ENCODE measurements at places on chromosomes 3 and 15. TPM values are rescaled to one million over a fixed set of nuclear protein-coding genes. Genes with fewer than 3 reads are reported as not detected.

XCR1 gene
- total RNA-seq: not detected

DNA sequence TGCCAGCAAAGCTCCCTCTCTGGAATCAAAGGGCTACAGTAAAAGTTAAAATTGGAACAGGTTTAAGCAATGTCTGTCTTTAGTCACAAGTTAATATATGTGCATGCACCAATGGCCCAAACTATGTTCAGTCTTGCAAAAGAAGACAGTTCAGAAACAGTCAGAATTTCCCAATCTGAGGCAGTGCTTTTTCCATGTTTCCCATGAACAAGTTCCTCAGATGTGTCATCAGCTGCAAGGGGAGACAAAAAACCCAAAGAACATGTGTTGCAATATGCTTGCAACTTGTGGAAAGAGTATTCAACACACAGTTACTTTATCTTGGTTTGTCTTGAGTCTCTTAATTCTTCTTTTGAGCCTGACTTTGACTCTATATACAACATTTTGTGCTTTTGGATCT lies 148.4 kb downstream of the USP13 start:
- peak overlapping the region; percentile 10 for H3K27ac ChIP-seq
- peaks cover 3% of the 10 kb centered on the region for H3K27me3 ChIP-seq
- DNase-seq: peak; percentile 35
- no peak overlapping the region for H3K4me3 ChIP-seq

- no peaks in the 10 kb centered on the region for H3K27me3 ChIP-seq
- H3K4me3 ChIP-seq: no peak overlapping the region
- H3K4me1 ChIP-seq: peaks cover 27% of the 10 kb centered on the region
Observed at GRCh38 chr15:41792000-41792637, 17.8 kb downstream of the MAPKBP1 start.

DNA sequence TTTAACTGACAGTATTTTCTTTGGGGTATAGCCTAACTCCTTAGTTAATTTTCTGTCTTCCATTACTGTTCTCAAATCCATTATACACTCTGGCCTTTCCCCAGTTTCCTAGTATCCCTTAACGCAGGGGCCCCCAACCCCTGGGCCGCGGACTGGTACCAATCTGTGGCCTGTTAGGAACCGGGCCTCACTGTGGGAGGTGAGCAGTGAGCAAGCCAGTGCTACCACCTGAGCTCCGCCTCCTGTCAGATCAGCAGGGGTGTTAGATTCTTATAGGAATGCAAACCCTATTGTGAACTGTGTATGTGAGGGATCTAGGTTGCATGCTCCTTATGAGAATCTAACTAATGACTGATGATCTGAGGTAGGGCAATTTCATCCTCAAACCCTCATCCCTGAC lies 75.1 kb downstream of the DOCK3 start:
- DNase-seq: no peak
- no peak overlapping the region for H3K4me3 ChIP-seq
- H3K36me3 ChIP-seq: no peaks in the 10 kb centered on the region
- H3K4me1 ChIP-seq: no peaks in the 10 kb centered on the region
- H3K27me3 ChIP-seq: no peaks in the 10 kb centered on the region

- peak; percentile 57 for DNase-seq
- H3K27ac ChIP-seq: no peak overlapping the region
- no peaks in the 10 kb centered on the region for H3K27me3 ChIP-seq
- H3K4me3 ChIP-seq: no peak overlapping the region
- H3K4me1 ChIP-seq: peaks cover 18% of the 10 kb centered on the region
- H3K36me3 ChIP-seq: no peaks in the 10 kb centered on the region
Observed at GRCh38 chr3:135995766-135996165, 30.2 kb downstream of the PPP2R3A start.

GRCh38 chr3:45607790-45608189 lies 13.2 kb downstream of the LIMD1 start:
- DNase-seq: peak; percentile 82
- no peaks in the 10 kb centered on the region for H3K27me3 ChIP-seq
- H3K4me3 ChIP-seq: no peak overlapping the region
- H3K36me3 ChIP-seq: peaks cover 10% of the 10 kb centered on the region
- H3K4me1 ChIP-seq: peaks cover 28% of the 10 kb centered on the region

DNA sequence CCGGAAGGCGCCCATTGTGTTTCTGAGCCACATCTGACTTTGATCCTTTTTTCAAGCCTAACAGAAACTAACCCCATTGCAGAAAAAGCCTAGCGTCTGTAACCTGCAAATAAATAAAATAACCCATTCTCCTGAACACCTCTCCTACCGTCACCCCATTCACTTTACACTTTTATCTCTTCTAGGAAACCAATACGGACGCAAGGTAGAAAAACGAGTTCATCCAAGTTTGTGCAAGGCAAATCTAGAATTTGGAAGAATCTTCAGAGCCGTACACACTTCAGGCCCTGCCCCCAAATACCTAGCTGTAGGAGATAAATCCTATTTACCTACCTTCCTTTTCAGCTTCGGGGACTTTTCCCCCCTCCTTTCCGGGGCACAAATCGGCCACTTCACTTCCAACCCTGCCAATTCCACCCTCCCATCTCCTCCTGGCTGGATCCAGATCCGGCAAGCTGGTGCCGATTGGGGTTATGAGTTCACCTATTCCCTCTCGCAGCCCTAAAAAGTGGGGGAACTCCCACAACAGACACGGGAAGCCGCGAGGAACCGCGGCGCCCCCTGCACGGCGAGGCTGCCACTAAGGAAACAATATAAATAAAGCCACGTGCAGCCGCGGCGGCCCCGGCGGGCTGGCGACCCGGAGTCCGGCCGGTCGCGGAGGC lies 987 bp downstream of the PRTG start:
- peak; percentile 87 for DNase-seq
- H3K27ac ChIP-seq: no peak overlapping the region
- peaks cover 13% of the 10 kb centered on the region for H3K4me1 ChIP-seq
- H3K4me3 ChIP-seq: peak overlapping the region; percentile 82
- H3K36me3 ChIP-seq: no peaks in the 10 kb centered on the region
- peaks cover 27% of the 10 kb centered on the region for H3K27me3 ChIP-seq

ZNF860 gene
- total RNA-seq: 0.59 TPM

EPHA3 gene
- 12.7 TPM for total RNA-seq

All from osteoblast (primary cell).